ENCODE measurements at places on chromosomes 2 and 18. TPM values are rescaled to one million over a fixed set of nuclear protein-coding genes. Genes with fewer than 3 reads are reported as not detected.

ACAA2 gene
- 21.4 TPM for total RNA-seq

ANKRD53 gene
- 0.80 TPM for total RNA-seq

PTPRN gene
- 2.6 TPM for total RNA-seq

GBX2 gene
- total RNA-seq, result not detected

UNC80 gene
- total RNA-seq, result not detected

LYPD6 gene
- total RNA-seq, result not detected

REEP1 gene
- total RNA-seq, result 2.2 TPM

LIPG gene
- not detected for total RNA-seq

POTEI gene
- total RNA-seq, result not detected

KCNS3 gene
- total RNA-seq, result not detected

PJVK gene
- 6.1 TPM for total RNA-seq

FZD7 gene
- total RNA-seq, result 0.30 TPM

FSHR gene
- total RNA-seq, result not detected

ATP6V1C2 gene
- not detected for total RNA-seq

HOXD11 gene
- total RNA-seq, result not detected

GPBAR1 gene
- total RNA-seq, result 1.5 TPM

SERPINB13 gene
- total RNA-seq, result not detected

SLC30A3 gene
- total RNA-seq, result not detected

REV1 gene
- total RNA-seq, result 41.7 TPM

NR4A2 gene
- 213 TPM for total RNA-seq

CYRIA gene
- total RNA-seq, result 2.4 TPM

AQP12B gene
- not detected for total RNA-seq

MOB4 gene
- total RNA-seq, result 16.3 TPM

FAM110C gene
- 0.22 TPM for total RNA-seq

GAL3ST2 gene
- total RNA-seq, result 2.2 TPM

MTCL1 gene
- total RNA-seq, result 0.22 TPM

SKOR2 gene
- not detected for total RNA-seq

GPAT2 gene
- total RNA-seq, result 5.0 TPM

ECEL1 gene
- total RNA-seq, result not detected

C2orf66 gene
- total RNA-seq, result 0.18 TPM

Measured in T-helper 17 cell (primary cell).